ENCODE measurements at places on chromosomes 12 and 14. TPM values are rescaled to one million over a fixed set of nuclear protein-coding genes. Genes with fewer than 3 reads are reported as not detected.

DNA sequence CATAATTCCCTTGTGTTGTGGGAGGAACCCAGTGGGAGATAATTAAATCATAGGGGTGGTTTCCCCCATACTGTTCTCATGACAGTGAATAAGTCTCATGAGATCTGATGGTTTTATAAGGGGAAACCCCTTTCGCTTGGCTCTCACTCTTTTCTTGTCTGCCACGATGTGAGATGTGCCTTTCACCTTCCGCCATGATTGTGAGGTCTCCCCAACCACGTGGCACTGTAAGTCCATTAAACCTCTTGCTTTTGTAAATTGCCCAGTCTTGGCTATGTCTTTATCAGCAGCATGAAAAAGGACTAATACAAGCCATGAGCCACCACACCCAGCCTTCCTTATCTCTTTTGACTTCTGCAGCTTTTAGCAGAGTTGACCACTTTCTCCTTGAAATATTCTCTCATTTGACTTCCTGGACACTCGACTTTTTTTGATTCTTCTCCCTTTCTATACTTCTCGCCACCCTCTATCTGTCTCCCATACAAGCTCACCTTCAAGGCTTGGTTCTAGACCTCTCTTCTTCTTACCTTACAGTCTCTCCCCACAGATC lies 2.3 kb downstream of the MTERF2 start:
- DNase-seq: no peak

Gene TAS2R8
- total RNA-seq: 0.24 TPM

DNA sequence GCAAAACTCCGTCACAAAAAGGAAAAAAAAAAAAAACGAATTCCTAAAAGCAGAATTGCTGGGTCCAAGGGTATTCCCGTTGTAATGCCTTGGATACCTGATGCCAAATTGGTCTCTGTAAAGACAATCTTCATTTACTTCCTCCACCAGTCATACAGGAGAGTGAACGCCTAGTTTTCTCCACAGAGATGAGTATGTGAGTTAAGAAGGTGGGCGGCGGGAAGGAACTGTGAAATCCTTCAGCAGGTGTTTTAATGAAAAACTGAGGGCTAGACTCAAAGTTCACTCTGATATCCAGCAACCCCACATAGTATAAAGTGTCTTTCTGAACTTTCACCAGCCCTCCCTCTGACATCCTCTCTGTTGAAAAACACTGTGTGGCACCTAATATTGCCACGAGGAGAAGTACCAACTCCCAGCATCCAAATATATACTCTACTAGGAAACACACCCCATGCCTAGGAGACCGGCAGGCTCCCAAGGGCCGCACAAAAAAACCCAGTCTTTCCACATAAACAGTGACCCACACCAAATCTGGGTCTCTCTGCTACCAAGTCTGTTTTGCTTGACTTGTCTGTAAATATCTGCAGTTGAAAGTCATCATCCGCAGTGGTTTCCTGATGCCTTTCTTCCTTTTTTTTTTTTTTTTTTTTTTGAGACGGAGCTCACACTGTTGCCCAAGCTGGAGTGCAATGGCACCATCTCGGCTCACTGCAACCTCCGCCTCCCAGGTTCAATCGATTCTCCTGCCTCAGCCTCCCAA lies 30.3 kb upstream of the FOXN3 start:
- DNase-seq: no peak

GRCh38 chr14:65371784-65372183 lies 40.7 kb upstream of the FUT8 start:
- DNase-seq: no peak

- DNase-seq: no peak
These were observed 9.7 kb downstream of the TNS2 start for GRCh38 chr12:53059434-53060063.

GRCh38 chr12:41604830-41605229 lies 416.7 kb downstream of the PDZRN4 start:
- DNase-seq: no peak

- no peak for DNase-seq
These were observed 1.9 kb downstream of the BMP4 start for GRCh38 chr14:53954551-53955228.

- DNase-seq: no peak
These were observed 41.7 kb downstream of the BICD1 start for GRCh38 chr12:32148372-32148771.

DNA sequence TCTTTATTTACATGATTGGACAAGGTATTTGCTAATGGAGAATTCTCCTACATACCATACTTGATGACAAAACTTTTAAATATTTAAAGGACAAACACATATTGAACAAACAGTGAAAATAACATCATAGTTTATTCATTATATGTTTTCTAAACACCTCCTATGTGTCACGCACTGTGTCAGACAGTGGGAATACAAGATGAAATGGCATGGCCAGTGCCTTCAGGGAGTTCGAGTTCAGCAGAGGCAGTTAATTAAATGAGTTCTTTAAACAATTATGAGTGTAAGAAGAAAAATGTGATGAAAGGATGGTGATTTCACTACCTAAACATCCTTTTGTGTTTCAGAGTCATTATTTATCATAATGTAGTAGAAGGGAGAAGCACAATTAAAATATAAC lies 159.8 kb downstream of the KCNH5 start:
- DNase-seq: no peak

GRCh38 chr14:61150851-61151250 lies 130.3 kb downstream of the TMEM30B start:
- DNase-seq: no peak

- no peak for DNase-seq
These were observed 114.4 kb downstream of the SCN8A start for GRCh38 chr12:51705450-51705849.

Gene ANO2
- 2.8 TPM for total RNA-seq

DNA sequence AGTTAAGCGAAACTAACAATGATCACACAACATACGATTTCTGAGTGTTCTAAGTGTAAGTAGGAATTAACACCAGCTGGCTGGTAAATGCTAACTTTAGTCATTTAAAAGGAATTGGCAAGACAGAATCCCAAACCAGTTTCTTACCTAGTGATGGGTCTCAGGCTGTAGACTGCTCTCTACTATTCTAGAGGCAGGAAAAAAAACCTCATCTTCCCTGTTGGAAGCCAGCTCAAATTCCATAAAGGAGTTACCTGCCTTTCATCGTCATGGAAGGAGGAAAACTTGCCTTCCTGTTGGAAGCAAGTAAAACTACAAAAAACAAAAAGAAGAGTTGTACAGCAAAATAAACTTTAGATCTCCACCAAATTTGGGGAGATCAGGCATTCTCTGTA lies 23.7 kb upstream of the SLC7A8 start:
- no peak for DNase-seq

Gene TPPP2
- total RNA-seq: not detected

DNA sequence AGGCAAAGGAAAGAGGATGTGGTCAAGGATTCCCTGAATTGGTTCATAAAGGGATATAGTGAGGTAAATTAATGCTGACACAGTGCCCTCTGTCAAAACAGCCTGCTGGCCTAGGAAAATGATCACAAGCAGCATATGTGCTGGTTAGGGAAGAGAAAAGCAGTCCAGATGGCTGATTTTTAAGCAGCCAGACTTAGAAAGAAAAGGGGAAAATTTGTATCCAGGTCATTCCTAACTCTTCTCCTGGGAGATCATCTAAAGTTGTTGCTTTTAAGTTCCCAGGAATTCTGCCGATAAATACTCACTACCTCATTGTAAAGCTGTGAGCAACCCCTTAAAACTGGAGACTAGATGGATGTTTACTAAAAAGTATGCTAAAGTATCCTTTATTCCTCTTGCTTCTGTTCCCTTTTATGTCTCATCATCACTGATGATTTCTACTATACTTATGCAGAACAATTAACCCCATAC lies 46.4 kb upstream of the CNOT2 start:
- DNase-seq: no peak

Gene PGF
- total RNA-seq: 3.5 TPM

GRCh38 chr12:32198555-32198954 lies 91.9 kb downstream of the BICD1 start:
- no peak for DNase-seq

DNA sequence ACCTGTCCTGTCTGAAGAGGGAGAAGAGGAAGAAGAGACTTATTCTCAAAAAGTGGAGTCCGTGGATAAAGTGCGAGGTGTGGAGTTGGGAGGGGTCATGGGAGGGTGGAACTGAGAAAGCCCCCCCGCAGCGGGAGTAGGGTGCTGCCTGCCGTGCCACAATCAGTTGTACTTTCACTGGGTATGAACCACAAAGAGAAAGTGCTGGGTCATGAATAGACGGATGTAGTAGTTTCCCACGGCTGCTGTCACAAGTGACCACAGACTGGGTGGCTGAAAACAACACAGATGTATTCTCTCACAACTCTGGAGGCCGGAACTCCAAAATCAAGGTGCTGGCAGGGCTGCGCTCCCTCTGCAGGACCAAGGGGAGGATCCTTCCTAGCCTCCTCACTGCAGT lies 5.5 kb downstream of the DNAH10 start:
- no peak for DNase-seq

DNA sequence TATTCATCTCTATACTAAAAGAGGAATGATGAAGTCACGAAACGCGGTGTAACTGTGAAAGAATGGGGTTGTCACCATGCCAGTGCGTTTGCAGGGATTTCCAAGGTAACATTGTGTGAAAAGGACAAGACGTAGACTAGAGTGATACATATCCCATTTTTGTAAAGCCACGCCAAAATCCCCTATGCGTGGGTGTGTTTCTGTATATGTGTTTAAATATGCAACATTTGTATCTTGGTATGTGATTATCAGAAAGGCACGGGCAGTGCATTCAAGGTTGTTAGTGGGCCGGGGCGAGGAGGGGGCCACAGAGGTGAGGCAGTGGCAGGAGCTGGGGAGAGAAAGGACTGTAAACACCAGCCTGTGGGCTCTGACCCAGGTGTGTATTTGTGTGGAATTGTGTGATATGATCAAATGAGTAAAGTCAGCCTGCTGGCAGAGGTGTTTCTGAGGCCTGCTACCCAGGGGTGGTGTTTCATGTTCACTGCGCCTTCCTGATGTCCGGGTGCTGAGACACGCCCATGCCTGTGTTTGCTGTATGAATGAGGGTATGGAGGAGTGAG lies 137.8 kb downstream of the ADGRD1 start:
- DNase-seq: no peak

Gene FOXG1
- 1.2 TPM for total RNA-seq

GRCh38 chr14:70097576-70098249 lies 91.0 kb downstream of the SLC8A3 start:
- DNase-seq: no peak

DNA sequence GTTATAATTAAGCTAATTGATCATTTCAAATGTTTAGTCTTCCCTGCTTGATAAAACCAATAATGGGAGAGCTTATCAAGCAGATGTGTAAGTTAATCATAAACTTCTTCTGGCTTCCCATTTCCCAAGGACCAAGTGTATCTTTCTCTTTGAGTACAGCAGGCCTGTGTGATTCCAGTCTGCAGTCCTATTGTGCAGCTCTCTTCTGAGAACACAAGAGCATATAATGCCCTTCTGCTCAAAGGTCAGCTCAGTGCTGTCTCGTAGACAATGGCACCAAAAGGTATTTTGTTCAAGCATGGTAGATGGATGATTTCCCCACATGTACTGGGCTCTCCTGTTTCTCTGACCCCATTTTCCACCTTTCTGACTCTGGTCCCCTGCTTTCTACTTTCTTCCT lies 101.8 kb upstream of the DYRK2 start:
- DNase-seq: no peak

Gene EIF2S1
- total RNA-seq: 73.6 TPM

DNA sequence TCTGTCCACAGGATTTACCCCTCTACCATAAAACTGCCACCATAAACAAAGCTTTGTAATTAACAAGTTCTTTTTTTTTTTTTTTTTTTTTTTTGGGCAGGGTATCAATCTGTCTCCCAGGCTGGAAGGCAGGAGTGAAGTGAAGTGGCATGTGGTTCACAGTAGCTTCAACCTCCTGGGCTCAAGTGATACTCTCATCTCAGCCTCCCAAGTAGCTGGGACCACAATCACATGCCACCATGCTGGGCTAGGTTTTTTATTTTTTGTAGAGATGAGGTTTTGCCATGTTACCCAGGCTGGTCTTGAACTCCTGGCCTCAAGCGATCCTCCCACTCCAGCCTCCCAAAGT lies 61.1 kb upstream of the NUDT4 start:
- DNase-seq: no peak

- no peak for DNase-seq
These were observed 927 bp downstream of the PTHLH start for GRCh38 chr12:27971606-27972005.

DNA sequence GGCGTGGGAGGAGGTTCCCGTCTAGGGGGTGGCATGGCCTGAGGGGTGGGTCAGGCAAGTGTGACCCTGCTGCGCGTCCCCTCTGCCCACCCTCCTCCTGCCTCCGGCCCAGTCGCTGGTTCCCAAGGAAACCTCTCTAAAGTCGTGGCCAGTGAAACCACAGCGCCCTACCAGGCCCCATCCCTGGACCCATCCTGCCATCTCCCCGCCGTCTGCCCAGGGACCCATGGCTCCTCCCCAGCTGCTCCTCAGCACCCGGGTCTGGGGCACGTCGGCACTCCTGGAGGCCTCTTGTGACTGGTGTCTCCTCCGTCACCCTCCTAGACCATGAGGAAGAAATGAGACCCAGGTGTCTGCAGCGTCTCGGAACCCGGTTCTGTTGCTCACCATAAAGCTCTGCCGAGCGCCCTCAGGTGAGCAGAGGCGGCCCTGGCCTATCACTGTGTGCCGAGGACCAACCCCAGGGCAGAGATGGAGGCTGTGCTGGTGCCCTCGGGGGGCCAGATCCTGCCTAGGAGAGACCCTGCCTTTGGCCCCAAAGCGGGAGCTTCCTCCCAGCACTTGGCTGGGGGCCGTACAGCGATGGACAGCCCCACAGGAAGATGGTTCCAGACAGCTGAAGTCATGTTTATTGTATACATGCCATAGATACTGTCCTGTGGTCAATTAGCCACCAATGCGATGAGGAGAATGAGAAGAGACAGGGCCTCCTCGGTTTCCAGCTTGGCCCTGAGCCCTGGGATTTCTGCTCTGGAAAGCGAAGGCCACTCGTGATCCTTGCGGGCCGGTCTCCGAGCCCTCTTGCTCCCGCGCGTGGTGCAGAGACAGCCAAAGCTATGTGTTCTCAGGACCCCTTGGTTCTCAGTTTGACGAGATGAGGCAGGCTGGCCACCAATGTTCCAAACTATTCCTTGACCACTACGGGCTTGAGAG lies 222.5 kb upstream of the RTL1 start:
- no peak for DNase-seq

- DNase-seq: no peak
These were observed 13.7 kb downstream of the ATG2B start for GRCh38 chr14:96349286-96350075.

DNA sequence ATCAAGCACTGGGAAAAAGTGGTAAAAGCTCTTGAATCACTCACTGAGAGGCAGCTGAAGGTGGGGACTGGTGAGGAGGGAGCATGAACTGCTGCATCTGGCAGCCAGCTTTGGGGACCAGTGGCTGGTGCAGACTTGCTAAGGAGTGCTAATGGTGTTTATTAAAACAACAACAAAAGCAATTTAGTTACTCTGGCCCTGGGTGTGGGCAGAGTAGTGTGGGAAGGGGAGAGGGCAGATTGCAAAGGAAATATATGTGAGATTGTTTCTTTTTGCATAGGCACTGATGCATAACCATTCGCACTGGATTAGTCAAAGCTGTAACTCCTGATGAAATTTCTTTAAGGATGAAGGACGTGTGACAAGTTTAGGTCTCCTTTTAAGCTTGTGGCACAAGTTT lies 8.1 kb downstream of the TXNRD1 start:
- no peak for DNase-seq

GRCh38 chr14:87961246-87961645 lies 31.7 kb downstream of the GALC start:
- no peak for DNase-seq
